ENCODE measurements at places on chromosomes 5 and 9.
A peak's percentile ranks its signal among the peaks of the same experiment; 100 is the strongest.

DNA sequence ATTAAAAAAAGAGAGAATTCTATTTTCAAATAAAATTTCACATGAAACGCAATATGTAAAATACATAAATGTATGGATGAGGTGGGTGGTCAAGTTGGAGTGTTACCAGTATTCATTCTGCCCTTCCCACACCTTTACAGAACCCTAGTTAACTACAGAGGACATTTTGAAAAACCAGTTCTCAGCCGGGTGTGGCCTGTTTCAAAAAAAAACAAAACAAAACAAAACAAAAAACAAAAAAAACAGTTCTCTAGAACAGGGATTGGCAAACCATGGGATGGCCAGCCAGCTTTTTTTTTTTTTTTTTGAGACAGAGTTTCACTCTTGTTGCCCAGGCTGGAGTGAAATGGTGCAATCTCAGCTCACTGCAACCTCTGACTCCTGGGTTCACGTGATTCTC is 28.4 kb upstream of the HK3 start:
- no peak for DNase-seq

DNA sequence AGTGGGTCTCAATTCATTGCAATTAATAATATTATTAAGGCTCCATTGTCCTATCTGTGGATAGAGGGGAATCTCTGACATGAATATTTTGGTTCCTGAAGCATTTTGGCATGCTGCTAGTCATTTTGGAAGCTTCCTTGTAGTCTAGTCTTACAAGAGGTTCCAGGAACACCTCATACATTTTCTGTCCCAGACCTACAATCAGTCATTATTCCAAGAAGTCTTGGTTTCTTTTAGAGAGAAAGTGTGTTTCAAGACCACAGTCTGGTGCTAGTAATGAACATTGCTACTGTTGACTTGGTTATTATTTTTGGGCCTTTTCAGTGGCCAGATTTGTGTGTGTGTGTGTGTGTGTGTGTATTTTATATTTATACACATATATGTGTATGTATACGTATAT is 98.9 kb downstream of the ERCC6L2 start:
- DNase-seq: no peak

DNA sequence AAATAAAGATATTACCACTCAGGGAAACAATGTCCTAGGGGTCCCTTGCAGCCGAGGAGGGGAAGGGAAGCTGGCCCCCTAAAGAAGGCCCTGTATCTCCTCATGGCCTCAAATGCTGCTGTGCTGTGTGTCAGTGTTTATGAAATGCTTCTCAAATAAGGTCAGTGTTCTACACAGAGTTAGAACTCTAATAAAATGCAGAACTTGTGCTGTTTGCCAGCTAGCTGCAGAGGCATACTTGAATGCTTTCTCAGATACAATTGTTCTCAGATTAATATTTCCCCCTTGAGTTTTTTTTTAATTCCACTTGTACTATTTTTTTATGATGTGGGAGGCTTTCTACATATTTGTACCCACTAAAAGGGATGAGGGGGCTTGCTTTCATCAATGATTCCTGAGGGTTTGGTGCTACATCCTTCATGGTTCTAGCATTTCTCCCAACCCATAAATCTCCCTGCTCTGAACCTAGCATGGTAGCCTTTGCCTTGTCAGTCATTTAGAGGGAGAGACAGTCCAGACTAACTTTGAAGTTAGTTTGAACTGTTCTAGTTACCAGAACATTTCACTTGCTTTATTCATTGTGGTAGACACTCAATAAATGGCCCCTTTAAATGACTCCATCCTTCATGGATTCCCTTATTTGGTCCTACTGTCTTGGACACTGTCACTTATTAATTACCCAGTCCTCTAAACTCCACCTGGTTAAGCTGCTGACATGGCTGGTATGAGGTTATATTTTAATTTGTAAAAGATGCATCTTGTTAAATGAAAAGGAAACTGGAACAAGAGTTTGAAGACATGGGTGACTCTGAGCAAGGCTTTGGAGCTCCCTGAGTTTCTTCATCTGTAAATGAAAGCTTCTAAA is 12.6 kb downstream of the SLIT3 start:
- no peak for DNase-seq

DNA sequence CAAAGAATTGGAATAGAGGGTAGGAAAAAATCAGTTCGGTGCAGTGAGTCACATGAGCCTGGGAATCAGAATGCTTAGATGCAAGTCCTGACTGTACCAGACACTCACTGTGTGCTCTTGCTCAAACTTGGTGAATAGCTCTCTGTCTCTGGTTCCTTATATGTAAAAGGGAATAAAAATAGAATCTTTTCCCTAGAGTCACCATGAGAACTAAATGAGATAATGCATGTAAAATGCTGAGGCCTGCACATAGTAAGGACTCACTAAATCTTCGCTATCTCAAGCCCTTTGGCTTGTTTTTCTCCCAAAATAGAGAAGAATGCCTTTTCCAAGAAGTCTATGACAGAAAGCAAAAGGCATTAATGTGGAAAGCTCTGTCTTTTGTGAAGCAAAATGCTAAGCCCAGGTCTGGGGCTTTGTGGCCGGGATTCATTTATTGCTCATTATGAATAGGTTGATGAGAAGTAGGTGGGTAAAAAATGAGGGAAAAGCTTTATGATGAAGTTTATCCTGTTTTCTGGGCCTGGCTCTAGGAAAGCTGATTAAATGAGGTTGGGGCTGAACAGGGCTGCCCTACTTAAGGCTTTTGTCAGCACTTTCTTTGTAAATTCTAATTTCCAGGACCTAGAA is 483.3 kb downstream of the DMAC1 start:
- DNase-seq: no peak

DNA sequence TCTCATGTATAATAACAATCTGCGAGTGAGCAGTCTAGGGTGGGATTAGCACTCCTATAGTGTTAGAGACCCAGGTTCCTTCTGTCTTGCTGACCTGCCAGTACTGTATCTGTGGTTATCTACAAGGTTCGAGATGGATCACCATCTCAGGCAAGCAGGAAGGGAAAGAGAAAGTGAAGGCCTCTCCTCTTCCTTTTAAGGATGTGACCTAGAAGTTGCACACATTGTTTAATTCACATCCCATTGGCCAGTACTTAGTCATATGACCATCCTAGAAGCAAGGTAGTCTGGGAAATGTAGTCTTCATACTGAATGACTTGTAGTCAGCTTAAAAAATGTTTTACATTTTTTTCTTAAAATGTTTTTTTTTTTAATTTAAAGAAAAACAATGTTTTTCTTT is 168.6 kb downstream of the CARTPT start:
- DNase-seq: no peak

GRCh38 chr9:124285903-124286291 is 28.1 kb downstream of the NEK6 start:
- DNase-seq: peak; percentile 42

DNA sequence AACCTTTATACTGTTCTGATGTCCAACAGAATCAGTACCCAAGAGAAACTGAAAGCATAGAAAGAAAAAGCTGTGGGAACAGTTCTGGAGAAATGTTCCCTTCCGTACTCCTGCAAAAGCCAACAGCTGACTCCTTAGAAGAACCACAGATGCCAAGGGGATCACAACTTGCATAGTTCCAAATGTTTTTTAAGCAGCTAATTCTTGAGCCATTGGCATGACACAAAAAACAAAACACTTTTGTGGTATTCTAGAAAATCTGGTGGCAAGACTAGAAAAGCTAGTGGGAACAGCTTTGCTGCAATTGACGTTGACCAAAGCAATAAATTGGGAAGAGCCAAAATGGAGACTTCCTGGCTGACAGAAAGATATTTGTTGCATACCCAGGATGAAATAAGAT is 189.9 kb downstream of the ARL15 start:
- DNase-seq: no peak

DNA sequence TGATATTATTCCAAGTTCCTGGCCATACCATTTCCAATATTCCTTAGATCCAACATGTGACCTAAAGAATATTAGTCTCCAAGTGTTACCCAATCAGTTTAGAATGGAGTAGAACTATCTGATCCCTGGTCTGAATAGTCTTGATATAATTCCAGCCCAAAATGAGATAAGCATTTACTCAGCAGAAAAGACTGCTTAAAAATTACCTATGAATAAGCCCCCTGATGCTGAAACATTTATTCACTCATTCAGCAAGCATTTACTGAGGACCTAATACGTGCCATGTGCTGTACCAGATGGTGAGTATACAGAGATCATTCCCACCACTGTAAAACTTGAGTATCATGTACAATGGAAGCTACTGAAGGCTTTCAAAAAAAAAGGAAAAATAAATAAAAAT is 157.0 kb downstream of the FAM114A2 start:
- no peak for DNase-seq

Data from stimulated activated CD4-positive, alpha-beta T cell treated with anti-CD3 and anti-CD28 coated beads, Interleukin-12 subunit alpha, Interleukin-12 subunit beta, amount 100 ng/mL, for 4 hours (primary cell).